Prostate gland (tissue), 2 donors: ENCODE measurements at places on chromosomes 5 and 9.

DNA sequence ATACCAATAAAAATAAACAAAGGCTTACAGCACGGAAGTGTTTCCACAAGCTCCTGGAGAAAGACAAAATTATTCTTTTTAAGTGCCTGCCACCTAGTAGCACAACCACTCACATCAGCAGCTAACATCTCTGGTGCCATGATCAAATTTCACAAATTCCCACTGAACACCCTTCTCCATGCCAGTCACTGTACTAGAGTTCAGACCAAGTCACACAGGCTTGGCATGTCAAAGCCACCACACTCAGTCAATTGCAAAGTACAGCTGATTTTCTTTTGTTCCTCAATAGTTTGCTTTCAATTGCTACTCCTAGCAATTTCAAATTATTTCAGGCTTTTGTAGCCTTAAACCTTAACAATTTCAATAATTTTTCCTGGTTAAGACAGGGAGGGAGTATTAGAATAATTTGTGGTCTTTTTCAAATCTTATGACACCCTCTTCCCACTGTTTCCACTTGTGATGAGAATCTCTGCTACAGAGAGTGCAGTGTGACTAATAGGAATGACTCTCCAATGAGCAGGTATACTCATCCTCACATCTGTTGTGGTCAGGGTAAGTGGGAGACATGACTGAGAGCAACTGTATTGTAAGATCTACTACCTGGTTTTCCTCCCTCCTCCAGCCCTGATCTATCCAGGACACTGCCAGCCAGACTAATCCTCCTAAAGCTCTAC lies 46.2 kb downstream of the RNF145 start:
- DNase-seq: no peak

DNA sequence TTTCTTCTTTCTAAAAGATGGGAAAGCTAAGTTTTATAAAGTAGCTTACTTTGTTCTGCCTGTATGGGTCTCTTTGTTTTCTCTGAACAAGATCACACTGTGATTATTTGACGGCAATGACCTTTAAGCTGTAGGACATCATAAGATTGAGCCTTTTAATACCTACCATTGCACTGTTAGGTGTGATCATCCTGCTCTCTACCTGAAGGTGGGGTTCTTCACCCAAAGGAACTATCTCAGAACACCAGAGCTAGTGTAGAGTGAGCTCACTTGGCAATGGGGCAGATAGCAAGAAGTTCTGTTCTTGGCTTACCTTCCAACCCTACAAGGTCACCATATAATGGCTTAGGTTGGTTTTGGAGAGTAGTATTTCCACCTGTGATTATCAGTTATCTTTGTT lies 200.2 kb downstream of the SPATA31D1 start:
- DNase-seq: no peak

- no peak for DNase-seq
Measured at GRCh38 chr9:129944506-129945116, 98.4 kb downstream of the FNBP1 start.

- no peak for DNase-seq
Measured at GRCh38 chr9:130844044-130844451, 9.0 kb downstream of the ABL1 start.

GRCh38 chr5:179393078-179393477 lies 47.8 kb upstream of the ADAMTS2 start:
- no peak for DNase-seq

DNA sequence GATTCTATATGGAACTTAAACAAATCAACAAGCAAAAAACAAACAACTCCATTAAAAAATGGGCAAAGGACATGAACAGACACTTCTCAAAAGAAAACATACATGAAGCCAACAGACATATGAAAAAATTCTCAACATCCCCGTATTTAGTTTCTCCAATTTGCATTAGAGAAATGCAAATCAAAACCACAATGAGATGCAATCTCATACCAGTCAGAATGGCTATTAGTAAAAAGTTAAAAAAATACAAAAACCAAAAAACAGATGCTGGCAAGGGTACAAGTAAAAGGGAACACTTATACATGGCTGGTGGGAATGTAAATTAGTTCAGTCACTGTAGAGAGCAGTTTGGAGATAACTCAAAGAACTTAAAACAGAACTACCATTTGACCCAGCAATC lies 342.1 kb upstream of the NUDT12 start:
- DNase-seq: no peak

- no peak for DNase-seq
Measured at GRCh38 chr9:88820055-88820454, 171.2 kb upstream of the S1PR3 start.

- no peak for DNase-seq
Measured at GRCh38 chr9:134730011-134730760, 88.6 kb downstream of the COL5A1 start.

- DNase-seq: no peak
Measured at GRCh38 chr9:98415782-98416181, 160.3 kb upstream of the TBC1D2 start.

DNA sequence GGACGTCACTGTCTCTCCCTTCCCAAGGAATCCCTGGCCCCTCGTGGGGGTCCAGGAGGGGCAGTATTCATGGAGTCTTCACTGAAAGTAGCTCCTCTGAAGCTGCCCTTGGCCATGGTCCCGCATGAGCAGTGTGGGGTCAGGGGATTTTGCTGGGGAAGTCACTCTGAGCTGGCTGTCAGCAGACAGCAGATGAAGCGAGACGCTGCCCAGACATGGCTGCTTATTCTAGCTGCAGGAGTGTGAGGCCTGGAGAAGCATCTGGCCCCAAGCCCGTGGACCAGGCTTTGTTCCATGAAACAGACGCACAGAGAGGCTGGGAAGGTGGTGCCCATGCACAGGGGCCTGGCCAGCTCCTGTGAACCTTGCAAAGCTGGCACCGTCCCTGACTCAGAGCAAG lies 21.5 kb upstream of the ASS1 start:
- DNase-seq: no peak

GRCh38 chr5:178389796-178390195 lies 157.2 kb upstream of the PHYKPL start:
- no peak for DNase-seq

DNA sequence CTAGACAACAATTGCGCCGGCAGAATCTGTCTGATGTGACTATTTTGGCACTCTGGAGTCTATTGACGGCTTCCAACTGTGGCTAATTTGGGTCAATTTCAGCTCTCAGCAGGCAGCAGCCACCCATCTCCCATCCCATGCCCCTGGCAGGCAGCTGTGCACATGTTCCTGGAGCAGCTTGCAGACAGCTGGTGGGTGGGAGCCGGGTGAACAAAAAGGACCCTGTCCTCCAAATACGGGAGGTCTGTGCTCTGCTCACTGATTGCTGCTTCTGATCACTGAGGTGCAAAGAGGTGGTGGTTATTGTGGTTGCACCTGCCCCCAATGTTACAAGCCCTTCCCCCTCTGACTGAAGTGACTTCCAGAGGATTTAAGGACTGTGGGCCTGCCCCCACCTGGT lies 45.0 kb upstream of the N4BP3 start:
- no peak for DNase-seq

- DNase-seq: peak; percentile 29
Measured at GRCh38 chr9:119368681-119369581, at the start of gene BRINP1. TSS of gene BRINP1 (minus strand) at chr9:119369435. CDS start at chr9:119313355, 56,080 bp downstream.

DNA sequence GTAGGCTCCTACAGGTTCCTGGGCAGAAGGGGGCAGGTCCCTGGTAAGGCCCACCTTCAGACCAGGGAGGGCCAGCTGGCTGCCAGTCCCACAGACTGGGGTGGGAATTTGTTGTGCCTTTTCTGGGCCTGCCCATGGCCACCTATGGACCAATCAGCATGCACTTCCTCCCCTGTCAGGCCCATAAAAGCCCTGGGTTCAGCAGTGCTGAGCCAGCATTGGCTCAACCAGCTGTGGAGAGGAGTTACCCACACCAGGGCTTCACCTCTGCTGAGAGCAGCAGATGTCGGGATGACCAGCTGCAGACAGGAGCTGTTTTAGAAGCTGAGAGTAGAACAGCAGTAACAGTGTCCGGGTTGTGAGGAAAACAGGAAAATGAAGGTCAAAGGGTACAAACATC lies 373.4 kb upstream of the ACO1 start:
- DNase-seq: no peak

- DNase-seq: no peak
Measured at GRCh38 chr5:3786165-3786564, 190.5 kb downstream of the IRX1 start.

- no peak for DNase-seq
Measured at GRCh38 chr5:136025900-136026299, 2.9 kb upstream of the TGFBI start.

GRCh38 chr5:127515693-127516440 lies 1.6 kb upstream of the PRRC1 start:
- DNase-seq: no peak

- DNase-seq: no peak
Measured at GRCh38 chr5:107135391-107135790, 535.3 kb downstream of the EFNA5 start.

- DNase-seq: no peak
Measured at GRCh38 chr5:136132087-136132486, 558 bp upstream of the SMAD5 start.

DNA sequence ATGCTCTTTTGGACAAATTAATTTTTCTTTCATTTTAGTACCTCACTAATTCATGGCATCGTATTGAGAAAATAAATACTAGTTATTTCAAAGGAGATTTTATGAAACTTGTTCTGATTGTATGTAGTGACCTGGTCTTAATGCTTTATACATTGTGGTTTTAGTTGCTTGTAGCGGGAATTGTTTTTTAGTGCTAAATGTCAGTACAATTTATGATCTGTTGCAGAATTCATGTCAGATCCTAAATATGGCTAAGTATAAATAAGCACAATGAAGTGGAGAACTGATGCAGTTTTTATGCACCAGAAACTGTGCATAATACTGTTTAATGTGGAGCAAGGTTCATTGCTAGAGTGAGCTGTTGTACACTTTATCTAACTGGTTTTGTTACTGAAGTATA lies 308.8 kb downstream of the PJA2 start:
- DNase-seq: no peak

DNA sequence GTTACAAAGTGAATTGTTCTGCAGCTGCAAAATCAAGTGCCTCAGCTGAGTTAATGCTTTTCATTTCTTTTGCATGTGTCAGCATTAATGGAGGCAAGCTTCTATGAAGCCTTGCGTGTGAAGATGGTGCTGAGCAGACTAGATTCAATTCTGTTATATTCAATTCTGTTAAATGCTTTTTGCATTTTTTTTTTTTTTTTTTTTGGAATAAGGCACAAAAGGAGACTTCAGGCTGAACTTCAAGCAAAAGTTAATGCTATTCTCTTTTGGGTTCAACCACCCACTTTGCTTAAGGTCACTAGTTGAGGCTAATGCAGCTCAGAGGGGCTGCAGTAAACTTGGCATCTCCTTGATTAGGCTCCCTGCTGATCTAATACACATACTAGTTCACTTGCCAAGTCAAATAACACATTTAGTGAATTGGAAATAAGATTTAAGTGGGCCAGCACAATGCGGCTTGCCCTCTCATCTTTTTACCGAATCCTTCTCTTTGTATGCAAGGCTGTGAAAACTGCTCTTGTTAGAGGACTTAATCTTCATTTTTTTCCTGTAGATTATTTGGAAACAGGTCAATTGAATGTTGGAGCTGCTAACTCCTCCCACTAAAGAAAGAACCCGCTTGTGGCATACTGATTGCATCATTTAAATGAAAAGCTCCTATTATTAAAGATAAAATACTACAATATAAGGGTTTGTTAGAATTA lies 1020.2 kb downstream of the NR2F1-AS1 start:
- DNase-seq: no peak

- DNase-seq: no peak
Measured at GRCh38 chr5:142056816-142057696, 44.2 kb upstream of the GNPDA1 start.

DNA sequence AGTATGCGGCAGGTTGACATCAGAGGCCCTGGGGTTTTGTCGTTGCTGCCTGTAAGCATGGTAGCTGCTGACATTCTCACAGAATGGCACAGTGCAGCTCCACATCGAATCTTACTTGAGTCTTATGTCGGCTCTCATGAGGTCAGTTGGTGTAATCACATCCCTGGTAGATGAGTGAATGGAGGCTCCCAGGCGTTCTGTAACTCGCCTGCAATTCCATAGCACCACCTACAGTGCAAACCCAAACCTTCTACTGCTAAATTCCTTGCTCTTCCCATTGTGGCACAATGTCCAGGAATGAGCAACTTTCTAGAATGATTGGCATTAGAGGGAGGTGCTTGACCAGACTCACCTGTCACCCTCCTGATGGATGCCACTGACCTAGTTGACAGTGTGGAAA lies 578.4 kb downstream of the CCDC171 start:
- DNase-seq: no peak

DNA sequence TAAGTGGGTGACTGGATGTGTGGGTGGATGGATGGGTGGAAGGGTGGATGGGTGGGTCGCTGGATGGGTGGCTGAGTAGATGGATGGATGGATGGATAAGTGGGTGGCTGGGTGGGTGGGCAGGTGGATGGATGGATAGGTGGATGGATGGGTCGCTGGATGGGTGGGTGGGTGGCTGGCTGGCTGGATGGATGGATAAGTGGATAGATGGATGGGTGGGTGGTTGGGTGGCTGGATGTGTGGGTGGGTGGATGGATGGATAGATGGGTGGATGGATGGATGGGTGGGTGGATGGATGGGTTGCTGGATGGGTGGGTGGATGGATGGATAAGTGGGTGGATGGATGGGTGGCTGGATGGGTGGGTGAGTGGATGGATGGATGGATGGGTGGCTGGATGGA lies 27.3 kb upstream of the CEP72 start:
- DNase-seq: no peak

- DNase-seq: no peak
Measured at GRCh38 chr9:107894572-107895261, 405.1 kb upstream of the KLF4 start.

GRCh38 chr9:113919871-113920270 lies 43.8 kb downstream of the ZNF618 start:
- no peak for DNase-seq

DNA sequence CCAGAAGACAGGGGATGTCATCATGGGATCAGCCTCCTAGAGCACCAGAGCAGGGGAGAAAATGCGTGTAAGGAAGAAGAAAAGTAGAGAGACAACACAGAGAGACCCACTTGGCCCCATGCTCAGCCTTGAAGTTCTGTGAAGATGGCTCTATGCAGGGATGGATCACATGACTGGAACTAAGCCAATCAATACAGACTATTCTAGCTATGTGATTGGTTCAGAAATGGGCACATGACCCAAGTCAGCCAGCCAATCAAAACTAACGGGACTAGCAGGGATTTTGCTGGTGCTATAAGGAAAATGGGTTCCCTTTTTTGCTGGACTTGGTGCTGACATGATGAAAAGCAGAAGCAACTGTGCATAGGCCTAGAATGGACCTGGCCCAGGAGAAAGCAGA lies 173.0 kb upstream of the TBC1D2 start:
- DNase-seq: no peak

GRCh38 chr9:88236511-88237478 lies 98.5 kb upstream of the SPATA31C2 start:
- no peak for DNase-seq

DNA sequence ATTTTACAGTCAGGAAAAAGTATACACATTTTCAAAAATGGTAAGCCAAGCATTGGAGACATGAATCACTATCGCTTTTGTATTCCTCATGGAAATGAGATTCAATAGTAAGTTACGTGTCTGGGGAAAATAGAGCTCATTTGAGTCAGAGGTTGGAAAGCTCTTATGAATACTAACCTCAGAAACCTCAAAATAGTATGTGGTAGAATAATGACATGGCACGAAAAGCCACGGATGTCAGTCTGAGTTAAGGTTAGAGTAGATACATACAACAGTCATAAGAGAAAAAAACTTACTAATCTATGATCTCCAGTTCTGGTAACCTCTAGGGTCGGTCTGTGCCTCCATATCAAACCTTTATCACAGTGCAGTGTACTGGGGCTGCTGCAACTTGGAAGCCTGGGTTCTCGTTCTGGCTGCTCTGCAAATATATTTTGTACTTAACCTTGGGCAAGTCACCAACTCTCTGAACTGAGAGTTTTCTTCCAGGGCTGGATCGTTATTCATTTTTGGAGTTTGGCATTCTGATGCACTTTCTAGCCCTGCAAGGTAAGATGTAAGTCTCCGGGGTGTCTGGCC lies 31.8 kb downstream of the MAP1B start:
- DNase-seq: no peak
